ENCODE measurements at places on chromosomes 11 and 22.

- DNase-seq, result no peak
Observed at GRCh38 chr11:134206185-134206584, 17.6 kb downstream of the NCAPD3 start.

GRCh38 chr11:35641171-35641897 lies 21.2 kb upstream of the TRIM44 start:
- no peak for DNase-seq

GRCh38 chr11:132780046-132780445 lies 752.3 kb downstream of the OPCML start:
- no peak for DNase-seq

DNA sequence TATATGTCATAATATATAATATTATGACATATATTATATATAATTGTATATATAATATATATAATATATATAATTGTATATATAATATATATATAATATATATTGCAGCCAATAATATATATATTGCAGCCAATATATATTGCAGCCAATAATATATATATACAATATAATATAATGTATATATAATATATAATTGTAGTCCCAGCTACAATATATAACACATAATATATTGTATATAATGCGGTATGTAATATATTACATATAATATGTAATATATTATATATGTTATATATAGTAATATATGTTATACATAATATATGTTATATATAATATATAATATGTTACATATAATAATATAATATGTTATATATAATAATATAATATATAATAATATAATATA lies 5.8 kb upstream of the CELF1 start:
- DNase-seq, result no peak

DNA sequence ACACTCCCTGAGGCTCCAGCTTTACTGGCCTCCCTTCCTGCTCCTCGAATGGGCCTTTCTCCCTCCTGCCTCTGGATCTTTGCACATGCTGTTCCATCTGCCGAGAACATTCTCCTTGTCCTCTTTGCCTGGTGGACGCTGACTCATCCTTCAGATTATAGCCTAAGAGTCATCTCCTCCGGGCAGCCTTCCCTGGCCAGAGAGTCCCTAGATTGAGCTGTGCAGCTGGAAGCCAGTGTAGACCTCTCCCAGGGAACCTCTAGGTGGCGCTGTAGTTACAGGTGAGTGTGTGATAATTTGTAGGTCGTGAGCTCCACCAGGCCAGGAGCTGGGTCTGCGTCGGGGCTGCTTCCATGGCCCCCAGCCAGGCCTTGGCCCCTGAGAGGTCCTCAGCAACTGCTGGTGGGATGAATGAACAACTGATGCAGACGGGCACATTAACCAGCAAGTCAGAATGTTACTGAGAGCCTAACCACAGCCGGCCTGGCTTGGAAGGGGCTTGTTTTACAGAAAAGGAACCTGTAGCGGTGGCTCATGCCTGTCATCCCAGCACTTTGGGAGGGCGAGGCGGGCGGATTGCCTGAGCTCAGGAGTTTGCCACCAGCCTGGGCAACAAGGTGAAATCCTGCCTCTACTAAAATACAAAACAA lies 8.7 kb downstream of the PNPLA5 start:
- peak; percentile 66 for DNase-seq

DNA sequence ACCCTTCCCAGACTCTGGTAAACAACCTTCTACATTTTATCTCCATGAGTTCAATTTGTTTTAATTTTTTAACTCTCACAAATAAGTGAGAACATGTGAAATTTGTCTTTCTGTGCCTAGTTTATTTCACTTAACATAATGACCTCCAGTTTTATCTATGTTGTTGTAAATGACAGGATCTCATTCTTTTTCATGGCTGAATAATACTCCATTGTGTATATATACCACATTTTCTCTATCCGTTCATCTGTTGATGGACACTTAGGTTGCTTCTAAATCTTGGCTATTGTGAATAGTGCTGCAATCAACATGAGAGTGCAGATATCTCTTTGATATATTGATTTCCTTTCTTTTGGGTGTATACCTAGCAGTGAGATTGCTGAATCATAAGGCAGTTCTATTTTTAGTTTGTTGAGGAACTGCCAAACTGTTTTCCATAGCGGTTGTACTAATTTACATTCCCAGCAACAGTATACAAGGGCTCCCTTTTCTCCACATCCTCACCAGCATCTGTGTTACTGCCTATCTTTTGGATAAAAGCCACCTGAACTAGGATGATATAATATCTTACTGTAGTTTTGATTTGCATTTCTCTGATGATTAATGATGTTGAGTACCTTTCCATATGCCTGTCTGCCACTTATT lies 93.9 kb downstream of the ATG16L2 start:
- no peak for DNase-seq

DNA sequence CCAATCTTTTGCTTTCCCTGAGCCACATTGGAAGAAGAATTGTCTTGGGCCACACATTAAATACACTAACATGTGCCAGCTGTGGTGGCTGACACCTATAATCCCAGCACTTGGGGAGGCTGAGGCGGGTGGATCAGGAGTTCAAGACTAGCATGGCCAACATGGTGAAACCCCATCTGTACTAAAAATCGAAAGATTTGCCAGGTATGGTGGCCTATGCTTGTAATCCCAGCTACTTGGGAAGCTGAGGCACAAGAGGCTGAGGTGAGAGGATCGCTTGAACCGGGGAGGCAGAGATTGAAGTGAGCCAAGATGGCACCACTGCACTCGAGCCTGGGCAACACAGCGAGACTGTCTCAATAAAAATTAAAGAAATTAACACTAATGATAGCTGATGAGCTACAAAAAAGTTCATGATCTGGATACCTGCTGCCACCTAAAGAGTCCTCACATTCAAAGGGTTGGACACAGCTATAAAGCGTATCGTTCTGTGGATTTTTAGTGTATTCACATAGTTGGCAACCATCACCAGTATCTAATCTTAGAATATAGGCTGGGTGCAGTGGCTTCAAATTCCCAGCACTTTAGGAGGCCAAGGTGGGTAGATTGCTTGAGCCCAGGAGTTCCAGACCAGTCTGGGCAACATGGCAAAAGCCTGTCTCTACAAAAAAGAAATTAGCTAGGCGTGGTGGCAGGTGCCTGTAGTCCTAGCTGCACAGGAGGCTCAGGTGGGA lies 3.4 kb upstream of the LDHC start:
- DNase-seq, result no peak

GRCh38 chr11:92811341-92811740 lies 158.1 kb upstream of the MTNR1B start:
- DNase-seq, result no peak

DNA sequence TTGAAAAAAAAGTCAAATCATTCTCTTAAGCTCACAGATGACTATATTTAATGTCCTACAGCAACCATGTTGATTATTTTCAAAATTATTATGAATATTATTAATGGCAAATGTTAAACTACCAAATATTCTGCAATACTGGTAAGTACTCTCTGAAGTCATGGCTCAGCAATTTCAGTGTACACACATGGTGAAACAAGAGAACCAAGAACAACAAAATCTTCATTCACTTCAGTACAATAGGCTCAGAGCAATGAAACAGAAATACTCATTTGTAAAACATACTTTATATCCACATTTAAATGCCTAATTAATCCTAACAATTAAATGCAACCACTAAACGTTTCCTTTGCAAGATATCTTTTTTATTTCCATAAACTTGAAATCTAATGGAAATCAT lies 347.2 kb downstream of the TTC28 start:
- DNase-seq, result no peak

DNA sequence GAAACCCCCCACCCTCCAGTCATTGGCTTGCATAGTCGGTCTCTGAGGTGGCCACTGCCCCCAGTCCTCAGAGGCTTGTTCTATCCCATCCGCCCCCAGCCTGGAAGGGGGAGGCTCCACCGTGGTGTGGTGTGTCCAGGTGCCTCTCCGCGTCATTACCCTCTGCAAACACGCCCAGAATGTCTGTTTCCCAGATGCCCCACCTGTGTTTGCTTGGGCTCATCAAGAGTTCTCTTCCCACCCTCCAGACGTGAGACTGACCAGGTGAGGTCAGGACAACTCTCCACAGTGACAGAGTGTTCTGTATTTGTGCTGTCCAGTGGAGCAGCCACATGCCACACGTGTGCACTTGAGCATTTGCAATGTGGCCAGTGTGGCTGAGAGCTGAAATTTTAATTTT lies 24.9 kb downstream of the LRRC10B start:
- no peak for DNase-seq

DNA sequence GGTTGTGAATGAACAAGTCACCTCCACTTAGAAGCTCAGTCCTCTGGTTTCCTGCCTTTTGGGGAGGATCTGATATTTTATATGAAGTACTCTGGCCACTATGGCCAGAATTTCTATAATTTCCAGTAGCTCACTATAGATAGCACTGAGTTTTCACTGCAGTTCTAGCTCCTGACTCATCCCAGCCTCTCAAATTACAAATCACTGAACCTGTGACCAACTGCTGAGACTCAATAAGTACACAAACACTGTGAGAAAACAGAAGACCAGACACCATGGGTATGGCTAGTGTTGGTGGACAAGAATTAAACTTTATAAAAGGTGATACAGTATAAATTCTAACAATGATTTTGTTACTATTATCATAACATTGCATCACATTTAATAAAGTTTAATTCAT lies 47.1 kb upstream of the UCP3 start:
- no peak for DNase-seq

DNA sequence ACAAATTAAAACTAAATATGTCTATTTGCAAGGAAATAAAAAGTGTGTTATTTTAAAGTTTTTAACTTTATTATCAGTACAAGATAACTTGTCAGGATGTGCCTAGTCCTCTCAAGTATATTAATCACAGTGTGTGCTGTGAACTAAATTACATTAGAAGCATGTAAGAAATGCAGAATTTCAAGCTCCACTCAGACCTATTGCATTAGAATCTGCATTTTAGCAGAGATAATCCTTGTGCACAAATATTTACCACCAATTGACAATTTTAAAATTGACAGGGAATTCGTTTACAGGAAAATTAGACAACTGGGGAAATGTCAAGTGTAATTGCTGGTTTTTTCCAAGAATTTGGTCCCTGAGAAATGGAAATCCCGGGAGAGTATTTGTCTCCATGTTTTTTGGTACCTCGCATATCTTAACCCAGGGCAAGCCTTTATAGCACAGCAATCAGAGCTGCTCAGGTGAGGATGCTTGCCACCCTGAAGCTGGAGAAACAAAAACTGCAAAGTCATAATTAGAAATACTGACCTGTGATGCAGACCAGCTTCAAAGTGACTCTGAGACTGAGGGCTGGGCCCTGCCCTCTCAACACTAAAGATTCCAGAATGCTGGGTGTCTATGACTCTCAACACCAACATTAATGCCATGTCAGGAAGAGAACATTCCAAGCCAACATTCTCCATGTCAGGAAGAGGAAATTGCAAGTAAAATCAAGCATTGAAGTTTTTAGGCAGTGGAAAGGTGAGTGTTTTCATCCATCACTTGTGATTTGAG lies at the start of gene OR8G1:
Gene OR8G1 (plus strand): TSS at position 475 of the 777 bp plus-strand sequence. CDS start 8,581 bp downstream, outside the sequence.
- no peak for DNase-seq

GRCh38 chr11:101862391-101863233 lies 52.2 kb upstream of the CEP126 start:
- DNase-seq, result no peak

DNA sequence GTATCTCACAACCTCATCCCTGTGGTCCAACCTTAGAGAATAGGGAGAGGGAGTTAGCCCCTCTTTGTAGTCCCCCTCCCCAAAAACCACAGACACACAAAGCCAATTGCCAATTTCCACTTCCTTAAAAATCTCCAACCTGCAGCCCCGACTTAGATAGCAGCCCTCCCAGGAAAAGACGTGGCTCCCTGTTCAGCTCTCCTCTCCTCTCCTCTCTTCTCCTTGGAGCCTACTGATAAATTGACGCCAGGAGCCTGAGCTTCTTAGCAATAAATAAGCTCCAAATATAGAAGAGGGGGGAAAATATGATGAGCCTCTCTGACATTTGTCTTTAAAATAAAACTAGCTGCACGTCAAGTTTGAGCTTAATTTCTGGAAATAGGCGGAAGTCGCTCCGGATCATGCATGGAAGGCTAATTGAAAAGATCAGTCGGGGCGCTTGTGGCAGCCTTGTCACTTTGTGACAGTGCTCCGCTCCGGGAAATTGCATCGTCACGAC lies 7.3 kb downstream of the PAX6 start:
- DNase-seq, result no peak

GRCh38 chr11:17405232-17406005 lies 17.0 kb upstream of the KCNJ11 start:
- no peak for DNase-seq

GRCh38 chr22:43441751-43442150 lies 29.9 kb downstream of the MPPED1 start:
- DNase-seq, result no peak

DNA sequence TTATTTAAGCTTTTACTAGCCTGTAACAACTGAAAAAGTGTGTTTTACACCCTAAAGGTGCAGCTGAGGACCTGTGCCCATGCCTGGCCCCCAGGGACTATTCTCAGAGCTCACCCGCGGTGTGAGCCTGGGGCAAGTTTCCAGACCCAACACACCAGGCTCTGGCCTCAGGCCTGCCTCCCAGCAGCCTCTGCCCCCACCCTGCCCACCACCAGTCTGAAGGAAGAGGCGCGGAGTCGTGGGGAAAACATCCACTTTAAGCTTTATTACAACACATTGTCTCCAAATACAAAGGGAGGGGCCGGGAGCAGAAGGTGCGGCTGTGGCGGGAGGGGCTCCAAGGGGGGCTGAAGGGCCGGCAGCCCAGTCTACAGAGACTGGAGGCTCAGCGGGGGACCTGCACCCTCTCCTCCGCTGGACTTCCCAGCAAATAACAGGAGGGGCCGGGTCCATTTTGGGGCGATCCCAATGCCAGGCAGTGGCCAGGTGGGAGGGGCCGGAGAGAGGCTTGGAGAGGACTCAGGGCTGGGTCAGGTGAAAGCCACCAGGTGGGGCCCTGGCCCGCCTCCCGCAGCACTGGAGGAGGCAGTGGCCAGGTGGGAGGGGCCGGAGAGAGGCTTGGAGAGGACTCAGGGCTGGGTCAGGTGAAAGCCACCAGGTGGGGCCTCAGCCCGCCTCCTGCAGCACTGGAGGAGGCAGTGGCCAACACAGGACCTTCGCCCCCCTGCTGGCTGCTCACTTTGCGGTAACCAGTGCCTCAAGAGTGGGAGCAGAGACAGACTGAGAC lies 18.1 kb downstream of the DUSP8 start:
- no peak for DNase-seq

- DNase-seq, result no peak
Observed at GRCh38 chr11:123180166-123180565, 14.9 kb downstream of the CLMP start.

GRCh38 chr11:31455177-31455576 lies 54.2 kb downstream of the IMMP1L start:
- DNase-seq, result no peak

DNA sequence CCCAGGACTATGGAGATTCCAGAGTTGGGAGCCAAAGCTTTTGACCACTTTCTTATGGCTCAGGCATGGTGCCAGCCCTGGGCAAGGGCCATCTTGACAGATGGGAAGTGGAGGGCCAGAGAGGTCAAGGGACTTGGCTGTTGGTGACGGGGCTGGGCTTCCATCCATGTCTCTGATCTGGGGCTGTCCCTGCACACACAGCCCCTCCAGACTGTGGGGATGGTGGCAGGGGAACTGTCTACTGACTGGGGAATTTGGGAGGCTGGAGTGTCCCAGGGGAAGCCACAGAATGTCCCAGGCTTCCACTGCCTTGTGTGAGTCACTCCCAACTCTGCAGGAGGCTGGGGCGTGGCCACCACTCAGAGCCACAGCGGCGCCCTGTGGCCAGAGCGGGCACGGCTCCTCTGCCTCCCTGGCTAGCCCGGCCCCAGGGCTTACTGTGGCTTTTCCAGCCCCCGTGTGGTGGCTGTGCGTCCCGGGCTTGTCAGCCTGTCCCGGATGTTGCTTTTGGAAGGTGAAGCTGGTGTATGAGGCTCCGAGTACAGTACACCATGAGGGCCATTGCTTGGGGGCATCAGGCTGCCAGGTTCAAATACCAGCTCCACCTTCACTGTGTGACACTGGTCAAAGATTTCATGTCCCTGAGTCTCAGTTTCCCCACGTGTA lies 19.6 kb downstream of the C22orf23 start:
- DNase-seq, result peak; percentile 28

Measured in NCI-H446 (cell line).